NCI-H1436 (cell line): ENCODE measurements at places on chromosomes 5 and 9.

- no peak for DNase-seq
These were observed 37.6 kb upstream of the MAST4 start for GRCh38 chr5:66558560-66558959.

DNA sequence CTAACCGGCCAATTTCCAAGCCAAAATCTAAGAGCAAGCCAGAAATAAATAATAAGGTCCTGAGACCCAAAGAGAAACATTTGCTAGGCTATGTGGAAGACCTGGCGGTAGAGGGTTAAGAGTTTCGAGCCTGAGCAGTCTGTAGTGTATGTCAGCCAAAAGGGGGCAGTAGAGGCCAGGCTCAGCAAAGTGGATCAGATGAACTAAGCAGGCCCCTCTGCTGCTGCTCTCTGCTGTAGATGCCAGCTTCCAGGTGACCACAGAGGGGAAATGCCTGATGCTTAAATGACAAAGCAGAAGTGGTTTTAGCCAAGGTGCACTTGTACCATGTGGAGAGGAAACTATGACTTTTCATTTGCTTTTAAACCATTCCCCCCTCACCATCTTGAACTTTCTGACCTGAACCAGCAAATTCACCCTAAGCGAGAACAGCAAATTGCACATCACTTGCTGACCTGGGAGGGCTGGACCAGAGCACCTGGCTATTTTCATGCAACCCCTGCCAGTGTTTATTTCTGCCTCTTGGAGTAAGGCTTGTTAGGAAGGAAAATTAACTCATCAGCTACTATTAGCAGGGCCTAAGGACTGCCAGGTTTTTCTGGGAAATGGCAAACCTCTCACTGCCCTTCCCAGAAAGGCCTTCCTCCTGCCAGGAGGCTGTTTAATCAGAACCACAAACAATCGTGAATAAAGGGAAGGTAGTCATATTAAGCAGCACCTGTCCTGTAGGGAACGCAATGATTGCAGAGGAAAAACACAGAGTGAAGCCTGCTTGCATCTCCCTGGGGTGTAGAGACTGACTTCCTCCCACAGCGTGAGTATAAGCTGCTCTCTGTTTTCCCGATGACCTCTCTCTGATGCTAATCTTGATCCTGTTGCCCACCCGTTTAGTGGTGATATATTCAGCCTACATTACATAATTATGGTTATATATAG lies 818.2 kb downstream of the TLR4 start:
- DNase-seq, result peak; percentile 37

DNA sequence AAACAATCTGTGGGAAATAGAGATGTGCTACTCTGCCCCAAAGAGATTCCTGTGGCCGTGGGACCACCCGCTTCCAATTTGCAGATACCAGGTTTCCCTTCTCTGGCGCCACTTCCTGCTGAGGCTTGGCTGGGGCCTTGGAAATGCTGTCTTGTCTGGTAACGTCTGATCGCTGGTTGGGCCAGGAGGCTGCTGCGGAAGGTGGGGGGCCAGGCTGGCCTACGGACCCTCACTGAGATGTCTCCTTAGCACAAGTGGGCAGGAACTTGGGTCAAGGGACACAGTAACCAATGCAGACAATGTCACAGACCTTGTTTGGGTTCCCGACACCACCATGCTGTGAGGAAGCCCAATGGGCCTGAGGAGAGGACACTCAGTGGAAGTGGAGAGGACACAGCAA lies 31.7 kb upstream of the IRX4 start:
- DNase-seq, result no peak

DNA sequence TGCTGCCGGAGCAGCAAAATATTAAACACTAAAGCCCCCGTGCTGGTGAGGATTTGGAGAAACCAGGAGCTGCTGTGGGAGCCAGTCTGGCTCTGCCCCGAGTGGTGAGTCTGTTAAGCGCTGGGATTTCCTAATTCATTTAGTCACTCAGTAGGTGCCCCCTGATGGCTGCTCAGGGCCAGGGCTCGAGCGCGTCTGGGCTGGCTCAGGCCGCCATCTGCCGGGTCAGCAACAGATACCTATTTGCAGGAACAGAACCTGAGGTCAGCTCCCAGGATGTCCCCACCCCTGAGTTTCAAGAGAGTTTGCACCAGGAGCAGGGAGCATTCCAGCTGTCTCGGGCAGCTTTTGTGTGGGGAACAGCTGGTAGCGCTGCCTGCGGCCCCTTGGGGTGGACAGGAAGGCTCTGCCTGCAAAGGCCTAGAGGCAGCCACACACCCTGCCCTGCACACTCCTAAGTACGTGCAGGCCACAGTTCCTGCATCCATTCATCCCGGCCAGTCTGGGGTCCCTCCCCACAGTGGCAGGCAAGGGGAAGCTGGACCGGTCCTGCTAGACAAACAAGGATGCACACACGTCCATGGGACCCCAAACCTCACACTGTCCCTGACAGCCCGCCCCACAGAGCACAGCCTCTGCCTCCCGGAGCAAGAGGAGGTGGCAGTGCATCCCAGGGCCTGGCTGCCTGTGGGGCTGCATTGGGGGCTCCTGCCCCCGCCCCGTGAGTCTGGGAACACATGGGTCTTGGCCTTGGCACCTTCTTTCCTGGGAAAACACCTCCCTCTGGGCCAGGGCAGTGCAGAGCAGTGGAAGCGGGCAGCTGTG lies 83.7 kb downstream of the ADAMTS2 start:
- no peak for DNase-seq

- no peak for DNase-seq
These were observed 1119.0 kb upstream of the CDH10 start for GRCh38 chr5:25763781-25764180.

GRCh38 chr5:38483805-38484398 lies 72.5 kb downstream of the LIFR start:
- DNase-seq, result no peak

DNA sequence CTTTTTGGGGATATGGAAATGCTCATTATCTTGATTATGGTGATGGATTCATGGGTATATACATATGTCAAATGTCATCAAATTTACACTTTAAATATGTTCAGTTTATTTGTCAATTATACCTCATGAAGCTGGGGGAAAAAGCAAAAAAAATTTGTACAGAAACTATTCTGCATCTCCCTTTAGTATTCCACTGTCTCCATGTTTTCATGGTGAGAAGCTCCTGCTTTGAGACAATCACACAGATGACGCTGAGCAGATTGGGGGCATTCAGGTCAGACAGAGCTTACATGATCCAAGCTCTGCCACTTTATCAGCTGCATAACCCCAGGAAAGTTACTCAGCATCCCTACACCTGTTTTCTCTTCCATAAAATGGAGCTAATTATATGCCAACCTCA lies 101.5 kb downstream of the PLPPR1 start:
- DNase-seq, result no peak

DNA sequence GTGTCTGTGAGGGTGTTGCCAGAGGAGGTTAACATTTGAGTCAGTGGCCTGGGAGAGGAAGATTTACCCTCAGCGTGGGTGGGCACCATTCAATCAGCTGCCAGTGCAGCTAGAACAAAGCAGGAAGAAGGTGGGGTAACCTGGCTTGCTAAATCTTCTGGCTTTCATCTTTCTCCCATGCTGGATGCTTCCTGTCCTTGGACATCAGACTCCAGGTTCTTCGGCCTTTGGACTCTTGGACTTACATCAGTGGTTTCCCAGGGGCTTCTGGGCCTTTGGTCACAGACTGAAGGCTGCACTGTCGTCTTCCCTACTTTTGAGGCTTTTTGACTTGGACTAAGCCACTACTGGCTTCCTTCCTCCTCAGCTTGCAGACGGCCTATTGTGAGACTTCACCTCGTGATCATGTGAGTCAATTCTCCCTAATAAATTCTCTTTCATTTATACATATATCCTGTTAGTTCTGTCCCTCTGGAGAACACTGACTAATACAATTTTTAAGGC lies 38.1 kb downstream of the PBX3 start:
- no peak for DNase-seq
